GM10248 (cell line): ENCODE measurements at places on chromosomes 3 and 15.

- DNase-seq: no peak
Observed at GRCh38 chr3:41608347-41608746, 353.6 kb downstream of the ULK4 start.

DNA sequence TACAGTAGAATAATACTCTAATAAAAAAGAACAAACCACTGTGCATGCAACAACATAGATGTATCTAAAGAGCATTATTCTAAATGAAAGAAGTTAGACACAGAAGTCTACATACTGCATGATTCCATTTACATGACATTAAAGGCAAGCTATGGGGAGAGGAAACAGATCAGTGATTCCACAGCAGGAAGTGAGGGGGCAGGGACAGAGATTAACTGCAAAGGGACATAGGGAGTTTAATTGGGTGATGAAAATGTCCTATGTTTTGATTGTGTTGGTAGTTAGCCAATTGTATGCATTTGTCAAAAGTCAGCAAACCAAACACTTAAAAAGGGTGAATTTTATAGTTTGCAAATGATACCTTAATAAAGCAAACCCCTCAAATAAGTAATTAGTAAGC is 13.8 kb downstream of the CRYGS start:
- no peak for DNase-seq

DNA sequence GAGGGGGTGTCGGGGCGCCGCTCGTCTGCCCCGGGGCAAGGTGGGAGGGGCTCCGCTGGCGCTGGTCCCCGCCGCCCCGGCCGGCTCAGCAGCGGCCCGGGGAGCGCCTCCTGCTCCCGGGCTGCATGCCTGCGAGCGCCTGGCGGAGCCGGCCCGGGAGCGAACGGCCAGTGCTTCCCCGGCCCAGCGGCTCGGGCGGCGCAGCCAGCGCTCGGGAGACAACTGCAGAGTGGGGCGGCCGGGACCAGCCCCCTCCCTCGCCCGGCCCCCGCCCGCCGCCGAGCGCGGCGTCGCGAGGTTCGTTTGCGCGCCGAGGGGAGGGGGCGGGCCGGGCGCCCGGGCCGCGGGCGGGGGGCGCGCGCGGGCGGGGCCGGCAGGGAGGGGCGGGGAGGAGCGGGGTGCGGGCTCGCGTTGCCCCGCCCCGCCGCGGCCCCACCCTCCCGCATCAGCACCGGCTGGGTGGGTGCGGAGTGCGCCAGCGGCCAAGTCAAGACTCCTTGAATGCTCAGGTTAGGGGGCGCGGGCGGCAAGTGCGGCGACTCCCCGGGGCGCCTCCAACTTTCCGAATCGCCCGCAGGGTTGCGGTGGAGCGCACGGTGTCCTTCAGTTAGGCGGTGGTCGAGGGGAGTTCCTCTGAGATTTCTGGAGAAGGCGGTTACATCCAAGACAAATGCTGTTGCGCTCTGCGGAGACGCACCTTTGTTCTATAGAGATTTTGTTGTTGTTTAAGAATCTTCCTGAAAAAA is at the start of gene RGMA:
Gene RGMA (minus strand): TSS at position 231 of the 746 bp plus-strand sequence. CDS start 279 bp downstream, outside the sequence.
- no peak for DNase-seq

GRCh38 chr3:106957029-106957428 is 420.2 kb upstream of the CCDC54 start:
- DNase-seq: no peak

- DNase-seq: no peak
Observed at GRCh38 chr15:101239724-101240136, 12.1 kb downstream of the CHSY1 start.

- no peak for DNase-seq
Observed at GRCh38 chr3:191372122-191372521, 41.8 kb upstream of the UTS2B start.
